ENCODE measurements at places on chromosomes 3 and 15.
A peak's percentile ranks its signal among the peaks of the same experiment; 100 is the strongest.

- DNase-seq = no peak
Observed at GRCh38 chr15:87038404-87038803, 958.7 kb downstream of the AGBL1 start.

- no peak for DNase-seq
Observed at GRCh38 chr3:37970802-37971201, 19.8 kb upstream of the VILL start.

GRCh38 chr3:16460886-16461285 lies 52.6 kb downstream of the RFTN1 start:
- DNase-seq = no peak

DNA sequence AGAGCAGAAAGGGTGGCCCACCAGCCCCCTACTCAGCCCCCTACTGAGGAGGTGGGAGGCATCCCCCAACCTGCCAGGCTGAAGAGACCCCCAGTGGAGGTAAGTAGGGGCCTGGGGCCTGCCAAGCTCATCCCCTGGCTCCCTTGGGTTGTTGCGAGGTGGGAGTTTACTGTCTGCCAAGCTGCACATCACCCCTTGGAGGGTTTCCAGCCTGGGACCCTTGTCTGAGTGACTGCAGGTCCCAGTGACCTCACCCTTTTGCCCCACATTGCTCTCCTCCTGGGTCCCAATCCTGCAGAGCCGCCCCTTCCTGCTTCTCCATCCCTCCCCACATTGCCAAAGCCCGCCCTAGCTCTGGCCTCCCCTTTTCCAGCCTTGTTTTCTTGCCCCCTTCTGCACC lies 1.0 kb upstream of the ALS2CL start:
- no peak for DNase-seq

DNA sequence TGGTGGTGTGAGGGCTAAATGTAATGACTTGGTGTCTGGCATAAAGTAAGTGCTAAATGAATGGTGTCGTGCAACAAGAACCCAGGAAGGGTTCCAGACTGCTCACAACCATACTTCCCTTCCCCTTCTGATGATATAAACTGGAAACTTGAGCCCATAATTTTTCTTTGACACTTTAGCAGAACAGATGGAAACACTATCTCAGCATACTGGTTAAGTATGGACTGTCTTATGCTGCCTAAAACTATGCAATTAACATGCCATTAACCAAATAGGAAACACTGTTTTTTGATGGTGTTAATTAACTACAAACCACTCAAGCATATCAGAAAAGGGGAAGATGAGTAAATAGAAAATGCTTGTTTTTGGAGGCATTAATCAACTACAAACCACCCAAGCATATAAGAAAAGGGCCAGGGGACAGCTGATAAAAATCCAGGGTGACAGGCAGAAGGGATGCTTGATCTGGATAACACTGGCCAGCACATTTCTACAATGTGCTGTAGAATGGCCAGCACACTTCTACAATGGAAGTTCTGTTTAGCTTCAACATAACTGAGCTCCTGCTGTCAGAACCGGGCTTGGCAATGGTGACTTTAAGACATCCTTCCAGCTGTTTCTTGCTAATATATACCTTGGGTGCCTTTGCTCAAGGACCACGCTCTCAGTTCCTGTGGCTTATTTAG lies 85.5 kb upstream of the FAM3D start:
- DNase-seq = no peak

- no peak for DNase-seq
Observed at GRCh38 chr3:151183265-151183671, 19.7 kb downstream of the GPR171 start.

DNA sequence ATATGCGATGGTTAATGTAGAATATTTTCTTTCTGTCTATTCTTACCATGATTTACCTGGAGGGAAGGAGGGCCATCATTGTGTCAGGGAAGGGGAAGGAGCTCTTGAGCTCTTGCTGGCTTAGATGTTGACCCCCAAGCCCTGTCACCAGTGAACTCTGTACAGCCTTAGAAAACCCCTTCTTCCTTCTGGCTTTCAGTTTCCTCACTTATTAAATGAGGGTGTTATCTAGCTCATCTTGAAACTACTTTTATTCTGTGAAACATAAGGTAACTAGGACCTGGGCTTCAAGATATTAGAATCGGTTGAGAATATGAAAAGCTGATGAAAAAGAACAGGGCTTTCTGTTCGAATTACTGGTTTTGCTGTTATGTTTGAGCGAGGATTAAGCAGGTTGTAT lies 25.1 kb upstream of the UTS2B start:
- no peak for DNase-seq

DNA sequence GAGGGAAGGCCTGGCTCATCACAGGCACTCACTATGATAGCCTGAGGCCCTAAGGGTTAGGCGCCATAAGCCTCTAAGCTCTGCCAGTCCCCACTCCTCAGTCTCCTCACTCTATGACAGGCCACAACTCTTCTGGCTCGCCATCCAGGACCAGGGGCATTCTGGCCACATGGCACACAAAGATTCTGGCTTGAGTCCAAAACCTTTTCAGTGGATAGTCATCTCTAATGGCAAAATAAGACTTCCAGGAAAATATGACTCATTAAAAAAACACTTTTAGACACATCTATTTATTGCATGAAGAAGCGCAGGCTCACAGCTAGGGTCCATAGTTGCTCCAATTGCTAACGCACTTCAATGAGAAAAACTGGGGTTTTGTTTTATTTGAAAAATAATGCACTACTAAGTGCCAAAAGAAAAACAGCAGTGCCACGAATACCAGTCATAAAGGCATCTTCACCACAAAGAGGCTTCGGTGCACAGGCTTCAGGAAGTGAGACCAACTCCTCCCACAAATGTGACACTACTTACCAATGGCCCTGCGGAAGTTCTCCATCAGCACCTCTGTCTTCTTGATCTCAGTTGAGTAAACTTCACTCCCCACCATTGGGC lies 11.1 kb downstream of the RUVBL1 start:
- DNase-seq = peak; percentile 94

DNA sequence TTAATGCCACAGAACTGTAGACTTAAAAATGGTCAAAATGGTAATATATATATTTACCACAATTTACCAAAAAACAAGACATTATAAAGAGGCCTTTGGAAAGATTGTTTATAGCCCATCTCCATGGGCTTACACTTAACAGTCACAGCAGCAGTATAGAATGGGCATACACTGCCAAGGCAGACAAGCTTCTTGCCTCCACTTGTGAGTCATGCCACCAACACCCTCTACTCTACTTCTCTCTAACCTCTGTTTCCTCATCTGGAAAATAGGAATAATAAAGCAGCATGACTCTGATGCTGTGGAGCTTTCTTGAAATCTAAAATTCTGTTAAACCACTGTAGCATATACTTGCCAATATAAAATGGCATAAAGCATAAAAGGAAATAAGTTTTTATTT lies 14.4 kb upstream of the GPR156 start:
- DNase-seq = no peak

DNA sequence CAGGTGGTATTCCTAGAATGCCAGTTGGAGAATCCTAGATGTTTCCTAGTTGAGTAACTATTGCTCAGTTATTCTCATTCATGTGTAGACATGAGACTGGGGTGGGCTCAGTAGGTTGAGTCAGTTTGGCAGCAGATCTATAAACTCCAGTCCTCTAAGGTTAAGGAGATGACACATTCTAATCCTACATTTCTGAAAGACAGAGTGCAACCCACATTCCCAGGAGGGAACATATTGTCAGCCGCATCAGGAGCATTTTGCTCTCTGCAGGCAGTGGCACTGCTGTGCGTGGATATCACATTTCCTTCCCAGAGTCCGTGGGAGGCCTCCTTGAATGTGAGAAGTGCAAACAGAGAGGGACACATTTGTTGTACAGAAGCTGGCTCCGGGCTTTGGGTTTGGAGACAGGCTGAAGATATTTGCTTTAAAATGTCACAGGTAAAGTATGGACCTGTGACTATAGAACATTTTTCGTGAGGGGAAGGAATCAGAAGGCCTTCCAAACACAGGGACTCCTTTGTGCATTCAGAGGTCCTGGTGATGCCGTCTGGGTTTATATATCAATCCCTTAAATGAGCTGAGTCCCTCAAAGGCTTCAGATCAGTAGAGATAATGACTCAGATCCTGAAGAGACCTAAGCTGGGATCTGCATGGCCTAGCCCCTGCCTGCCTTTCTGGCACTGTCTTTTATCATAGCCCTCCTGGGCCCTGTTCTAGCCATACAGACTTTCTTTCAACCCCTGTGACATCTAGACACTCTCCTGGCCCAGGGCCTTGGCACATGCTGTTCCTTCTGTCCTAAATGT lies 156.5 kb downstream of the CADPS start:
- no peak for DNase-seq

GRCh38 chr15:51386029-51386428 lies 44.6 kb downstream of the GLDN start:
- no peak for DNase-seq

- no peak for DNase-seq
Observed at GRCh38 chr3:152558386-152558785, 276.5 kb upstream of the P2RY1 start.

DNA sequence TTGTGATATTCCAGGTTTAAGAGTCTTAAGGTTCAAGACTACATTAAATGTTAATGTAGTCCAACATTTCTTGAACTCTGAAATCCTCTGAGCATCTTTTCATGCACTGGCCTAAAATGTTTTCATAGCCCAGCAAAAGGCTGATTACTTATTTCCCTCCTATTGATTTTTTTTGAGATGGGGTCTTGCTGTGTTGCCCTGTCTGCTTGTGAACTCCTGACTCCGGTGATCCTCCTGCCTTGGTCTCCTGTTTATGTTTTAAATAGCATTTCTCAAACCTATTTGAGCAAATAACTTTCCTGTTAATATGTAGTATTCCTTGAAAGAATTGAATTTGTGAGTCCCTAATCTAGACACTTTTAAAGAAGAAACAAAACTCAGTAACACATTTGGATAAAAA lies 133.5 kb downstream of the IGF1R start:
- DNase-seq = no peak

GRCh38 chr3:181630853-181631252 lies 80.9 kb upstream of the SOX2 start:
- DNase-seq = no peak

GRCh38 chr3:123854905-123855304 lies 29.2 kb downstream of the MYLK start:
- DNase-seq = no peak

DNA sequence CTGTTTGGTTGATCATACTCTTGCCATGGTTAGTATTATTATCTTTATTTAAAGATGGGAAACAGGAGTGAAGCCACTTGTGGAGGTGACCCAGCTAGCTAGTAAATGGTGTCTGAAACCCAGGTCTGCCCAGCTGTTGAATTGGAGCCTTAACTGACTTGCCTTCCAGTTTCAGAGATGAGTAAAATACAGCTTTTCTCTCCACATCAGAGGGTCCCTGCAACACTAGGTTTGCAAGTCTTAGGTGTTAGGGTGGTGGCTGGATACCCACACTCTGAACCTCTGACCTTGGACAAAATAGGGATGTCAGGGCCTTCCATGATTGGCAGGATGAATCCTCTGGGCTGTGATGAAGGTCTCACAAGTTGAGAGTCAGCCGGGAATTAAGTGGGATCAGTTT lies 4.1 kb downstream of the FLNB start:
- no peak for DNase-seq

GRCh38 chr3:53261712-53262111 lies 5.9 kb upstream of the TKT start:
- no peak for DNase-seq

- no peak for DNase-seq
Observed at GRCh38 chr3:35971686-35972085, 332.4 kb downstream of the ARPP21 start.

DNA sequence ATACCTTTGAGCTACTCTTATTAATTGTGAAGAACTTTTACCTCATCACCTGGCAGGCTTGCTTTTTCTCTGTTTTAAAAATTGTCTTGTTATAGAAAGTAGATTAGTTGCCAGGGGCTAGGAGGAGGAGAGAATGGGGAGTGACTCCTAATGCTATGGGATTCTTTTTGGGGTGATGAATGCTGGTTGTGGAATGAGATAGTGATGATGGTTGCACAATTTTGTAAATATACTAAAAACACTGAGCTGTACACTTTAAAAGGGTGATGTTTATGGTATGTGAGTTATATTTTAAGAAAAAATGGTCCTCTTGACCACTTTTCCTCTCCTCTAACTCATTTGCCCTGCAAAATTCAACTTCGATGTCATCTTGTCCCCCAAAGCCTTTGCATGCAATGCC lies 31.8 kb upstream of the LRIG1 start:
- no peak for DNase-seq

DNA sequence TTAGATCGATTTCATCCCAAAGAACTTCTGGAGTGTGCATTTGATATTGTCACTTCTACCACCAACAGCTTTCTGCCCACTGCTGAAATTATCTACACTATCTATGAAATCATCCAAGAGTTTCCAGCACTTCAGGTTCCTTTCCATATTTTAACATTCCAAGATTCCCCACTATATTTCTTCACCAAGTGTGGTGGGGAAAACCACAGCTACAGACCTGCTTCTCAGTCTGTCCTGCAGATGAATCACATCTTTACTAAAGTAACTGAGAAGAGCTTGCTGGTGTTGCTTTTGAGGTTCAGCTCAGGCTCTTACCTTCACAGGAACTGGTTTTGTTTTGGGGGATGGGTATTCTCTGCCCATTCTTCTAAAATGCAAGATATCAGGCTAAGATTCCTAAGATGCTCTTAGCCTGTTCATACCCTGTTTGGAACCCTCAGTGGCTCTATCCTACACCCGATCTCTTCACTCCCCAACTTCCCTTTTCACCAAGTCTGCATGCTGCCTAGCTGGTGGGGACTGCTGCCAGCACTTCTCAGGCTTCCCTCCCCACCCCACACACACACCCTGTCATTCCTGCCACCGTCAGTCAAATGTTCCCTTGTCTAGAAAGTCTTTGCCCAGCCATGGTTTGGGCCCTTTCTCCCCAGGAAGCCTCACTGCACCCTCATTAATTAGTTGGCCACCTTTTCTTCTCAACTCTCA lies 30.8 kb downstream of the SRP14 start:
- no peak for DNase-seq

DNA sequence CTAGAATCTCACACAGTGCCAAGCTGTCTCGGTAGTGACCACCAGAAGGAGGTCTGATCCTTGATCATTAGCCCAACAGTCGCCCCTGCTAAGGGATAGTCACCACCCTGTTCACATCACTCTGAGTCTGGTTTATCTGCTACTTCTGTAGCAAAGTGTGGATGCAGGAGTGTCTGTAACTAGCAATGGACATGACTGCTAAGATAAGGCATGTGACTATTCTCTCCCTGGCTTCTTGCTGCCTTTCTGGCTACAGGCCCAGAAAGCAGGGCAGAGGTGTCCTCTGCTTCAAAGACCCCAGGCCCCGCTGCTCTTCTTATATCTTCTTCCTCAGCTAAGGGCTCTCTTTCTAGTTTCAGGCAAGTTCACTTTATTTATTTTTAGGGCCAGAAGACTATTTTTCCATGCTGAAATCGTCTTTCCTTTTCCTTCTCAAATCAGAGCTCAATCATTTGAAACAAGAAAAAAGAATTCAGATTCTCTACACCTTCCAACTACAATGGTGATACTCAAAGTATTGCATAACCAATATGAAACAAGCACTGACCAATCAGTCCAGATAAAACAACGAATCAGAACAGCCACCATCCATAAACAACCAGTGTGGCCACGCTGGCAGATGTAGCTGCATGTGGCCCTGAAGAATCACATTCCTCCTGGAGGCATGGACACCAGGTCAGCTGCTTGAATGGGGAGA lies 8.0 kb upstream of the KNG1 start:
- DNase-seq = no peak

- DNase-seq = no peak
Observed at GRCh38 chr3:54681706-54682105, 246.2 kb downstream of the LRTM1 start.
